ENCODE measurements at places on chromosomes 12 and 14.

- DNase-seq = no peak
Observed at GRCh38 chr12:104720339-104721038, 237.6 kb downstream of the SLC41A2 start.

GRCh38 chr12:106139422-106140171 is 843 bp upstream of the NUAK1 start:
- DNase-seq = no peak

DNA sequence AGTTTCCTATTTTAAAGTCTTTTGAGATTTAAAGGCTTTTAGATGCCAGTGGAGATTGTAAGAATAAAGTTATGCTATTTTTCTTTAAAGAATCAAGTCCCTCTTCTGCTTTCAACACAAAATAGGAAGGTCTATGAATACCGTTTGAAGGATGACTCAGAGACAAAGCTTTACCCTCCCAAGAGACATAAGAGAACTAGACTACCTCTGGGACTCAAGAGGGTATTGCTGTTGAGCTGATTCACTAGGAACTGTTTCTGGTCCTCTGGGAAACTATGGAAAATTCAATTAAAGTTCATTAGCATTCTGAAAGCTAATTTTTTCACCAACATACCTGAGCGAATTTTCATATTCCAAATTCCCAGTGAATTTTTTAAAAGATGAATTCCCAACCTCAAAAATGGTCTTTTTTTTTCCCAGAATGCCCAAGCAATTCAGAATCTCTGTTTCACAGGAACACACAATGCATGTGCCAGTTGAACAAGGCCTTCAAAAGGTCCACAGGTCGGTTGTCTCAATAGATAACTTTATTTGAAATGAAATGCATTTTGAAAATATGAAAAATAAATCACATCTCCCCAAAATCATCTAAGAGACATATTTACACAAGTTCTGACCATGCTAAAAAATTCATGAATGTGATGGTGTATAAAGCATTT is 6.5 kb downstream of the PHLDA1 start:
- DNase-seq = no peak

GRCh38 chr12:91053951-91054715 is 3.7 kb downstream of the KERA start:
- DNase-seq = no peak

DNA sequence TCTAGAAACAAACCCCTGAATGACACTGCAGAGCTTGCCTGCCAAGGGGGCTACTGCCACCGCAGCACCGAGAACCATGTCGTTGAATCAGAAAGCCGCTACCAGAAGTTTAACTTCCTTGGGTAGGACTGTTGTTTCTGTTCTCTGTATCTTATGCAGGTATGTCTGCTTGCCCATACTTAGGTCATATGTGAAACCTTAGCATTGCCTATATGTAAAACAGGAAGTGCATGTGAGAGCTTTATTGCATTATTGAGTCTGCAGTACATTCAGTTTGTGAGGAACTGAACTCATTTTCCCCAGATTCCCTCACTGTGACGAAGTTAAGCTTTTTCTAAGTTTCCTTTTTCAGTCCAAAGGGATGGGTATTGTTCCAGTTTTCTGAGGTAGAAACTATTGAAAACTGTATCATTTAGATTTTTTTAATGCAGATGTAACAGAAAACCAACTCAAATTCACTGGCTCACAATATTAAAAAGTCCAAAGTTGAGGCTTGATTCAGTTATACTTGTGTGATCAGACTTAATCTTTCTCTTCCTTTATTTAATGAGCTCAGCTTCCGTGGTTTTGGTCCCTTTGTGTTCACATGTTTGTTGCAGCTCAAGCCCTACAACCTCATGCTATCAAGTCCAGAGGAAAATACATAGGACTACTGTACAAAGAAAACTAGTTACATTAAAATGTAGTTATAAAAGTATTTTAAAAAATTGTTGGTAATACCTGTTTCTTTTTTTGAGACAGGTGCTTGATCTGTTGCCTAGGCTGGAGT is 6.9 kb downstream of the FBXO34 start:
- DNase-seq = no peak
